ENCODE measurements at places on chromosomes 5 and 9.

- no peak for DNase-seq
These were observed 3.5 kb upstream of the SPINK5 start for GRCh38 chr5:148060309-148060708.

GRCh38 chr9:134918646-134919045 lies 934 bp upstream of the FCN1 start:
- no peak for DNase-seq

DNA sequence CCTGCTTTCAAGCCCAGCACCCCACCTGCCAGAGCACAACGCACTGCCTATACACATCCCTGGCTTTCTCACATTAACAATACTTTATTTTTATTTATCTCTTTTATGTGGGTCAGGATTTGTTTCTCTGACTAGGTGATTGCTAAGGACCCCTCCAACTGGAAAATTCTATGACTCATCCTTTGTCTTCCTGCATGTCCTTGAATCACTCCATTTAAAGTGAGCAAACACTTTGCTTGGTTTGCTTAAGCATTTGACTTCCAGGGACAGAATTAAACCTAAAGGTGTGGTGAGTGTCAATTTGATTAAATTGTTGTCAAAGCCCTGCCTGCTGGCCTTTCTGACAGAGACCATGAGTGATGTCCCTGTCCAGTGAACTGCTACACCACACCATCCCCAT lies 536.5 kb upstream of the BRINP1 start:
- DNase-seq = no peak

GRCh38 chr5:168193493-168194250 lies 97.8 kb upstream of the WWC1 start:
- DNase-seq = no peak

- DNase-seq = no peak
These were observed 2124.9 kb downstream of the MAT2B start for GRCh38 chr5:165630261-165630778.

DNA sequence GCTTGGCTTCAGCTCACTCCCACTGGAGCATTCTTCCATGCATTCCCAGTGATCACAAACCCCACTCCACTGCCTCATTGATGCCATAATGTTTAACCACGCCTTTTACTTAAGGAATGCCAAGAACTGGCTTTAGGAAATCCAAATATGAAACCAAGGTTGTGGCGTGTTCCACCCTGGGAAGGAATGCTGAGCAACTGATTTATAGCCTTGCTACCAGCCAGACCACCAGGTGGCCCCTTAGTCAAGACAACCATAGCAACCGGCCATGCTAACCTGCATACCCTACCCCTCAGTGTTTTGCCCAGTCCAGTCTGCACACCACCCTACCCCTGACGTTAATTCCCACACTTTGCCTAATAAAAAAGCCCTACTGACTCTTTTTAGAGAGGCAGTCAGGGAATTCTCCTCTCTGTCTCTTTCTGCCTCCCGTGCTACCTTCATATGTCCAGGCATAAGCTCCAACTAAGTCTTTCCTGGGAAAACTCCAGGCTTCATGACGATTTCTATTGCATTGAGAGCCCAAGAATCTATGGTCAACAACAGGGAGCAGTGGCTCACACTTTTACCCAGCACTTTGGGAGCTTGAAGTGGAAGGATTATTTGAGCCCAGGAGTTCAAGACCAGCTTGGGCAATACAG lies 27.0 kb upstream of the PRRC2B start:
- no peak for DNase-seq

GRCh38 chr5:181207214-181207959 lies 2.4 kb upstream of the TRIM7 start:
- DNase-seq = peak; percentile 61

GRCh38 chr5:72209147-72210115 lies 102.2 kb downstream of the MAP1B start:
- DNase-seq = no peak

- no peak for DNase-seq
These were observed 150.6 kb downstream of the MCTP1 start for GRCh38 chr5:95134326-95134725.

GRCh38 chr5:160108124-160108523 lies 11.1 kb downstream of the PWWP2A start:
- DNase-seq = no peak

GRCh38 chr9:92989561-92989960 lies 42.2 kb downstream of the FGD3 start:
- DNase-seq = no peak

GRCh38 chr5:141632650-141633049 lies 4.0 kb downstream of the HDAC3 start:
- no peak for DNase-seq

DNA sequence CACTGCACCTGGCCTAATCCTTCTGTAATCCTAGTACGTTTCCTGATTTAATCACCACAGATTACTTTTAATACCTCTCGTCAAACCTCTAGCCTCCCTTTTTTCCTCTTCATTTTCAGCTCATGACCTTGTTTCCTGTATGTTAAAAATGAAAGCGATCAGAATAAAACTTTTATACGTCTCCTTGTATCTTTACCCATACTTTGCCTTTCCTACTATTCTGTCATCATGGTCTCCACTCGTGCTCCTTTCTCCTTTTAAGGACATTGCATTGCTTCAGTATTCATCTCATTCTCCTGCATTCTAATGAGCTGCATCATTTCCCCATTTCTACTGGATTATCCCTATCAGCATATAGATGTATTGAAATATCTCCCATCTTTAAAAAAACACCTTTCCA lies 8.5 kb downstream of the CDC42SE2 start:
- no peak for DNase-seq

- DNase-seq = no peak
These were observed 137.9 kb upstream of the PPP1R26 start for GRCh38 chr9:135341612-135342169.

- peak; percentile 40 for DNase-seq
These were observed 106.6 kb downstream of the COL23A1 start for GRCh38 chr5:178483620-178484019.

DNA sequence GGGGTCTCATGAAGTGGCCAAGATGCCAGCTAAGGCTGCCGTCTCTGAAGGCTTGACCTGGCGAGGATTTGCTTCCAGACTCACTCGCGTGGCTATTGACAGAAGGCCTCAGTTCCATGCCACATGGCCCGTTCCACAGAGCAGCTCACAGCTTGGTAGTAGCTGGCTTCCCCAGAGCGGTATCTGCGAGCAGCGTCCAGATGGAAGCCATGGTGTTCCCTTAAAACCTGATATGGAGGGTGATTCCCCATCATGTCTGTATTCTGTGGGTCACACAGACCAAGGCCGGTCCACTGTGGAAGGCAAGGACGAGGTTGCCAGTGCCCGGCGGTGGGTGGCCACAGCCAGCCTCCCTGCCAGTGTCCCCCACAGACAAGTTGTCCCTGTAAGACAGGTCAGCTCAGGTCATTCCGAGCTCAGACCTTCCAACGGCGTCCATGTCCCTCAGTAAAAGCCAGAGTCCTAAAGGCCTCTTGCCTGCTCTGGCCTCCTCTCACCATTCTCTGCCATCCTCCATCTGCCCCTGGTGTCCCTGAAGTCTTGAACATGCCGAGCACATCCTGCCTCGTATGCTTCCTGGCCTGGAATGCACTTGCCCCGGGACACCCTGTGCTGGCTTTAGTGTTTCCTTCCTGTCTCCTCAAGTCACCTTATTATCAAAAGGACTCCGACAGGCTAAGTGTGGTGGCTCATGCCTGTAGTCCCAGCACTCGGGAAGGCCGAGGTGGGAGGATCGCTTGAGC lies 61.3 kb upstream of the LRRTM2 start:
- DNase-seq = no peak

DNA sequence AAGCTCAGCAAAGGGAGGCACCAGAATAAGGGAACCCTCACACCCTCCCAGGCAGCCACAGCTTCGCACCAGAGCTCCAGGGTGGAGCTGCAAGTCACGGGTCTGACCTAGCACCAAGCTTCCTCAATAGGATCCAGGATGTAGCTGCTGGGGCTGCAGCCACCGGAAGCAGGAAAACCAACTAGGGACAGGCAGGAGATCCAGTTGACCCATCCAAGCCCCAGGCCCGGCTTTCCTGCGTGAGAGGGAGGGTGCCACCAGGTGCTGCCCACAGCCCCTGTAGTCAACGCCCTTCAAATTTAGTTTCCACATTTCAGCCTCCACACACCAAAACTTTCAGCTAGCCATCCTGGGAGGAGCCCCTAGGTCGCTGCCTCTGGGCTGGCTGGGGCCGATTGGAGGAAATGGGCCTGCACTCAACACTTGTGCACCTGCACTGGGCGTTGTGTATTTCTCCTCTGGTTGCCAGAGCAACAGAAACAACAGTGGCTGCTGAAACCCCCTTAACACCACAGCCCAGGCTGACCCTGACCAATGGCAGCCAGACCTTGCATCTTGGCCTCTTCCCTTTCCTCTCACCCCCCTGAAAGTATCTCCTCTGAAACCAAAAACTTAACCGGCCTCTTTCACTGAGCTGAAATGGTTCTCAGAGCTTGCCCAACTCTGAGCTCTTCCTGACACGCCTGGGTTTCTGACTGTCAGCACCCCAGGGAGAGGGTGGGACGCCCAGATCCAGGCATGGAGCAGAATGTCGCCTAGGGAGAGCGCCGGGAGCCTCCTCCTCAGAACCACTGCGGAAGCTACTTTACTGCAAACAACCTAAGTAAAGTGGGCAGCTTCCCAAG lies 226.5 kb upstream of the MAP3K1 start:
- DNase-seq = peak; percentile 43

- DNase-seq = no peak
These were observed 1.4 kb downstream of the GRIA1 start for GRCh38 chr5:153491856-153492255.

GRCh38 chr9:115391168-115391825 lies 273.3 kb upstream of the TNC start:
- no peak for DNase-seq

DNA sequence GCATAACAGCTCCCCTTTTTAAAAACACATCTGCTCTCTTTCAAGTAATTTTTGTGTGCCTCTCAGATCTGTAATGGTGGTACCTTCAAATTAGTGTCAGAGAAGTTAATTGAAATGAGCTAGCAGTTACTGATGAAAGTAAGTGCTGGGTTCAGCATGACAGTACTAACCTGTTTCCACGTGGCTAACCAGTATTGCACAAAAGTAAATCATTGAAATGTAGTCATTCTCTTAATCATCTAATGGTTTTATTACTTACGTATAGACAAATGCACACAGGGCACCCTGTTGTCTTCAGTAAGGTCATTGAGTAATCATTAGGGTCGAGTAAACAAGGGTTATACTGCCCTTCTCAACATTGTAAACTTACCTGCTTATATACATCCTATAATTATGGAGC lies 157.8 kb upstream of the PRR16 start:
- DNase-seq = no peak
